ENCODE measurements at places on chromosomes 16 and 17.

DNA sequence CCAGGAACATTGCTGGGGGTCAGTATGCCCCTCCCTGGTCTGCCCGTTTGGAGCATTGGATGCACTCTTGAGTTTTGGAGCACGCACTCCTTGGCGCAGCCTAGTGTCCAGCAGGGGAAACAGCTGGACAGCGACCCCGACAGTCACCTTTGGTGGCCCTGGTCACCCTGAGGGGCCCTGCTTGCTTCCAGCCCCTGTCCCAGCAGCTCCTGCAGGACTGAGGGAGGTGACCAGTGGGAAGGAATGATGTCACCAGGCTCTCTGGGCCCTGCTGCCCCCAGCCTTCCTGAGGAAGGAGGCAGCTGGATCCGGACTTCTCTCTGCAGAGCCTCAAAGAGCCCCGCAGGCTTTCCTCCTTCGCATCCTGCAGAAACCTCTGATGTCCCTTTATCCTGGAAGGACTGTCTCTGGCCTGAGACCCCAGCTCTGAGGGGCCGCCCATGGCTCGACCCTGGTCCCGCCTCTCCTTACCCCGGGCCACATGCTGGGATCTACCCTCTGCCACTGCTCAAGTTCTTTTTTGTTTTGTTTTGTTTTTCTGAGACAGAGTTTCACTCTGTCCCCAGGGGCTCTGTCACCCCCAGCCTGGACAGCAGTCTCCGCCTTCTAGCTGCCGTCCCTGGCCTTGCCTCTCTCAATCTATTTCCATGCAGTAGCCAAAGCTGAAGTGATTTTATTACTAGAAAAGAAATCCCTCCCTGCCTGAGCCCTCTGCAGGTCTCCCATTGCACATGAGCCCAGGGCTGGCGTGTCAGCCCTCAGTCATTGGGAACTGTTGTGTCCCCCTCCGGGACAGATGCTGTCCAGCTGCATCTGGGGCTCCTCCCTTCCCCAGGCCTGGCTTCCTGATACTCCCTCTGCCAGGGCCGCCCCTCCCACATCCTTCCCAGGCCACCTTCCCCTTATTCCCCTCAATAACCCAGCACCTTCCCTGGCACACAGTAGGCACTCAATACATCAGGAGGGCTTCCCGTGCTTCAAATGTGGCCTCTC lies 11.6 kb downstream of the ZSCAN10 start:
- DNase-seq: no peak

GRCh38 chr17:68777856-68778694 lies 176.9 kb upstream of the FAM20A start:
- DNase-seq: no peak

GRCh38 chr17:81212365-81212764 lies 10.4 kb downstream of the CEP131 start:
- DNase-seq: no peak

- no peak for DNase-seq
These were observed 15.1 kb downstream of the BRIP1 start for GRCh38 chr17:61848247-61848646.

DNA sequence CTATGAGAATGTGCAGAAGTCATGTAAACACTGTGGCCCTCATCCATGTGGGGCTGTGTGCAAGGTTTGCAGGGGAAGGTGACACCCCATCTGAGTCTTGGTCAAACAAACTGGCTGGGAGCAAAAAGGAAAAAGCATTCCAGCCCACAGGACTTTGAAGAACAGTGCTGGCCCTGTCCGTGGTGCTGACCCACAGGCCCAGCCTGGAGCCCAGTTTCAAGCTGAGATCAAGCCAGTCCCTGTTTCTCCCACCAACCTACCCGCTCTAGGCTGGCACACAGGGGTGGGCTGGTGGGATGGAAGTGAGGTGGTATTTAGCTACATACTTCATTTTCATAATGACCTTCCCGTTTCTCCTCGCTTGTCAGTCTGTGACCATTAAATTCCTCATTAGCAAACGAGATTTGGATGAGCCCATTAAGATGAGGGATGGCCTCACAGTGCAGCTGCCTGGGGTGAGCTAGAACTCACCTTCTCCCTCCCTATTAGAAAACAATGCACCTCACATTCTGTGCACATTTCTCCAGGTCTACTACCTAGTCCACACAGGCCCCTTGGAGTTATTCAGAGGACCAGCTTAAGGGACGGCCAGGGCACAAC lies 12.6 kb upstream of the RPL38 start:
- no peak for DNase-seq

GRCh38 chr17:75834279-75834920 lies 9.8 kb downstream of the UNC13D start:
- no peak for DNase-seq

DNA sequence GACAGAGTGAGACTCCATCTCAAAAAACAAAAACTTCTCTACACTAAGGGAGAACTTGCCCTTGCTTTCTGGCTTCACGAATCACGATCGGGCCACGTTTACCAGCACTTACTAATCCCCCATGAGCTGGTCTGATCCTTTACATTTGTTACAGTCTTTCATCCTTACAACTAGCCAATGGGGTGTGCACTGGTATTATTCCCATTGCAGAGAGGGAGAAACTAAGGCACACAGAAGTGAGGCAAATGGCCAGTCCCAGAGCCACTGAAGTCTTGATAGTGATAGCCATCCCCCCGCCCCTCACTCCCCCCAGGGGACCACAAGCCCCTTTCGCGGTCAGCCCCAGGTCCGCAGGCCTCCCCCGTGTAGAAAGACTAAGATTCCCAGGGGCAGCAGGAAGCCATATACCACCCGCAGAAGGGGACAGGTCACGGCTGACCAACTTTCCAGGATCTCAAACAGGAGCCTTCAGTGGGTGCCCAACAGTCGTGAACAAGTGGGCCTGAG lies 868 bp downstream of the NATD1 start:
- peak; percentile 53 for DNase-seq

DNA sequence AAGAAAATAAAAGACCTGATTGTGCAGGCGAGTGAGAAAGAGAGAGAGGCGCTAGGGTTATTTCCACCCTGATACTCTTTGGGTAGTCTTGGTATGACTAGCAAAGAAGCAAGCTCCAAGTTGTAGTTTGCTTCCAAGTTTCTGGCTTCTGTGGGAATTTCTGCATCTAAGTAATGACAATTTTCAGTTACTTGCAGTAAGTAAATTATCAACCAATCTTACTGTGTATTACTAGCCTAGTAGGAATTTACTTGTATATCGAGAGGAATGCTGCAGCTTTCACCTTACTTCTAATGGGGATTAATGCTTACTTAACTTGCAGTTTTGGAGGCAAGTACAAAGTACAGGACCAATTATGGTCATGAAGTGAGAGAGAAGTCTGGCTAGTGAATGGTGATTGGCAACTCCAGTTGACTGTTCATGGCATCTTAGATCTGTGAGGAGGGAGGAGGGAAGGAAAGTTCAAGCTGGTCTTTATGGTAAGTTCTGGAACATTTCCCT lies 31.9 kb downstream of the TENT4B start:
- no peak for DNase-seq

- no peak for DNase-seq
These were observed 37.8 kb upstream of the MYOCD start for GRCh38 chr17:12627781-12628451.

- no peak for DNase-seq
These were observed 28.6 kb downstream of the TK2 start for GRCh38 chr16:66521252-66521713.

- DNase-seq: no peak
These were observed 50.7 kb upstream of the ACSF3 start for GRCh38 chr16:89042711-89043551.

GRCh38 chr16:67357561-67357960 lies 30.9 kb downstream of the LRRC36 start:
- DNase-seq: no peak

- DNase-seq: no peak
These were observed 416.6 kb downstream of the KIF2B start for GRCh38 chr17:54239291-54239690.

DNA sequence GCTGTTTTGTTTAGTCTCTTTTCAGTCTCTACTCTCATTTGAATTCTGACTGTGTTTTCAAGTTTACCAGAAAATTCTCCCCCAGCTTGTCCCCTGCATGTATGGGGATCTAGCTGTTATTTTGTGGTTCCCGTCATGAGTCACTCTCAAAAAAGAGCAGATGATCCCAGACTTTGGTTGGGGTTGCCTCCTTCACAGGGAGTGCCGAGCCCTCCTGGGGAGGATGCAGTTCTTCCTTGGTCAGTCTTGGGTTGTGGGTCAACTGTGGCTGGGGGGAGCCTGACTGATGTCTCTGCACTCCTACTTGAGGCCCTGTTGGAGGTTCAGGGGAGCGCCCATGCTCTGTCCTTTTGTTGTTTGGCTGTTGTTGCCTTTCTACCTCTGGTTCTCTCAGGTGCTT lies 37.7 kb downstream of the EPN2 start:
- no peak for DNase-seq

DNA sequence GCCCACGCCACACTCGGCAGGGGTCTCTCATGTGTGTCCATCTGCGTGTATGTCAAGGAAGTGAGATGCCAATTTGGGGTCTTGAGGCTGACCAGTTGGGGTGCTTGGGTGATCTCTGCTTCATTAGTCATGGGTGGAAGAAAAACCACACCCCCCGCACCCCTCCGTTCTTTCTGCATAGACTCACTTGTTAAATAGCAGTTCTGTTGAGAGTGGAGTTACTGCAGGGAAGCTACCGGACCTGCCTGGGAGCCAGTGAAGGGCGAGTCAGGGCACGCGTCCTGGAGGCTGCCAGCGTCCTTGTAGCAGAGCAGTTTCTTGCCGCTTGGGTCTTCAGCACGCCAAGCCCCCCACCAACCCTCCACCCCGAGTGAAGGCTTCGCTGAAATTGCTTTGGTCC lies 8.5 kb downstream of the SNN start:
- no peak for DNase-seq

DNA sequence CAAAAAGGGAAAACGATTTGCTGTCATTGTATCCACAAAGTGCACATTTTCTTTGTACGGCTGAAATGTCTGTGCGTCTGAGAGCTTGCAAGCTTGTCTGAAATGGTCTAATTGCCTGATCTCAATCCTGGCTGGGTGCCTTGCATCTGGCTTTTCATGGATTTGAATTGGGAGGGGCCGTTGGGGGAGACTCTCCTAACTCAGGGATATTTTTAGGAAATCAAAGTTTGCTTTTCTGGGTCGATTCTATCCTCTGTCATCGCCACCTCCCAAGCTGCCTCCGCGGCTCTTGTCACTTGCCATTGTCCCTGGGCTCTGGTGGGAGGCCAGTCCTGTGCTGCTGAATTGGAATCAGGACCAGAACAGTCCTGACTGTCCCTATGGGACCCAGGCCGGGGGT lies 33.3 kb upstream of the MGAT5B start:
- DNase-seq: no peak

- no peak for DNase-seq
These were observed 27.3 kb downstream of the ACSF3 start for GRCh38 chr16:89120921-89121351.

GRCh38 chr16:318628-319027 lies 33.9 kb downstream of the AXIN1 start:
- DNase-seq: no peak

DNA sequence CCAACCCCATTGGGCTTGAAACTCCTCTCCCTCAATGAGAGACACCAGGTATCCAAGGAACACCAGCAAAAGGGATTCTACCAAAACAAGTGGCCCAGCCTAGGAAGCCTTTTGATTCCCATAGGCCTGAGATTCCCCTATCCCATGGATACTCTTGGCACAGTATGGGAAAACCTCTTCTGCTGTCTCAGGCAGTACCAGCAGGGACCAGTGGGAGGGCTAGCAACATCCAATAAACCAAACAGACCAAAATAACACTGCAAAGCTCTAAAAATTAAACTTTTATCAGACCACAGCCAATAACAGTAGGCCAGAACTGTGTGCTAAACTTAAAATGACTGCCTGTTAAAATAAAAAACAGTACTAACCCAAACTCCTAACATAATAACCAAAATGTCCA lies 153.9 kb upstream of the CES5A start:
- DNase-seq: no peak

DNA sequence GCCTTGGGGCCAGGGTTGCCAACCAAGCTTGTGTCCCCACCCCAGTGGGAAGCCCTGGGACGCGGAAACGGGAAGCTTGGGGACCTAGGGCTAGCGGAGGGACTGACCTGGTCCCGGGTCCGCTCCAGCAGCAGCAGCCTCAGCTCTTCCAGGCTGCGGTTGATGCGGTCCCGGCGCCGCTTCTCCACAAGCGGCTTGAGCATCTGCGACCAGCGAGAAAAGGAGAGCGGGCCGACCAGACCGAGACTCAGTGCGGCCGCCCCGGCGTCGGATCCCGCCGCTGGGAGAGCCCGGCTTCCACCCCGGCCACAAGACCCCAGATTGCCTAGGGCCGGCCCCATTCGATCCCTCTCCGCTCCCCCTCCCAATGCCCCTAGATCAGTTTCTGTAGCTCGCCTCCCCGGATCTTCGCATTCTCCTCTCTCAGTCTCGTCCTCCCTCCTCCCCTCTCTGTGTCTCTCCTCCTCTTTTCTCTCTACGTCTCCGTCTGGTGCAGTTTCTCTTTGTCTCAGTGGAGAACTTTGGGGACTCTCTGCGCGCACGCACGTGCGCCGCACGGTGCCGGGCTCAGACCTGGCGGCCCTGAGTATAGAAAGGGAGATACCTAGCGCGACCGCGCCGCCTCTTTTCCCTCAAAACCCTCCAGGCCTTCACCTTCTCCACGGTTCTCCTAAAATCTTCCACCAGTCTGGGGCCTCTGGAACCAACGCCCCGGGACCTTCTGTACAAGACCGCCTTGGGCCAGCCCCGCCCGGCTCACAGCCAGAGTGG lies 797 bp downstream of the HES7 start:
- no peak for DNase-seq

DNA sequence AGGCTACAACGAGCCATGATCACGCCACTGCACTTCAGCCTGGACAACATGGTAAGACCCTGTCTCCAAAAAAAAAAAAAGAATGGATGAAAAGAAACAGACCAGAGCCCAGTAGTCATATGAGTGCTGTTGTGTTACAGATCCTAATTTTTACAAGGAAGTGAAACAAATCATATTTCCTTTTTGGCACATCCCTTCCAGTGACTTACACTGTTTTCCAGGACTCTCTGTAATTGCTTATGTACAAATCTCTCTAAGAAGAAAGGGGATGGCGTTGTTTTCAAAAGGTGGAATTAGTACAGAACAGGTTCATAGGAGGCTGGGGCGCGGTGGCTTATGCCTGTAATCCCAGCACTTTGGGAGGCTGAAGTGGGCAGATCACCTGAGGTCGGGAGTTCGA lies 19.8 kb upstream of the ZNF594 start:
- DNase-seq: no peak

Measured in hematopoietic multipotent progenitor cell treated with erythropoietin and hydrocortisone succinate and interleukin-3 and kit ligand, for 17 days (in vitro differentiated cells).